ENCODE measurements at places on chromosomes 2 and 18.
A peak's percentile ranks its signal among the peaks of the same experiment; 100 is the strongest.

DNA sequence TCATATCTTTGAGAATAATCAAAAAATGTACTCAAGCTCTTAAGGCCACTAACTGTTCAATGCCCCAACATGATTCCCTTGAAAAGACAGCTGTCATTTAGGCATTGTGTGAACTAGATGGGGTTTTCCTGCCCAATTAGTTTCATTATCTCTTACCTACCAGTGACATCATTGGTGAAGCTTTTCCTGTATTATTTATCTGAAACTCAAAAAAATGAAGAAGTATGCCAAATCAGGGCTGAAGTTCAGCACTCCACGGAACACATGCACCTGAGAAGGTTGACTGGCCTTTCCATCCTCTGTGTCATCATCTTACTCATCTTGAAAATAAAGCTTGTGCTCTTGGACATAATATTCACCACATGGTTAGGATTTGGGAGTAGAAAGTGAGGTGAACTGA, 126.4 kb downstream of the TXNL1 start:
- no peak for DNase-seq

DNA sequence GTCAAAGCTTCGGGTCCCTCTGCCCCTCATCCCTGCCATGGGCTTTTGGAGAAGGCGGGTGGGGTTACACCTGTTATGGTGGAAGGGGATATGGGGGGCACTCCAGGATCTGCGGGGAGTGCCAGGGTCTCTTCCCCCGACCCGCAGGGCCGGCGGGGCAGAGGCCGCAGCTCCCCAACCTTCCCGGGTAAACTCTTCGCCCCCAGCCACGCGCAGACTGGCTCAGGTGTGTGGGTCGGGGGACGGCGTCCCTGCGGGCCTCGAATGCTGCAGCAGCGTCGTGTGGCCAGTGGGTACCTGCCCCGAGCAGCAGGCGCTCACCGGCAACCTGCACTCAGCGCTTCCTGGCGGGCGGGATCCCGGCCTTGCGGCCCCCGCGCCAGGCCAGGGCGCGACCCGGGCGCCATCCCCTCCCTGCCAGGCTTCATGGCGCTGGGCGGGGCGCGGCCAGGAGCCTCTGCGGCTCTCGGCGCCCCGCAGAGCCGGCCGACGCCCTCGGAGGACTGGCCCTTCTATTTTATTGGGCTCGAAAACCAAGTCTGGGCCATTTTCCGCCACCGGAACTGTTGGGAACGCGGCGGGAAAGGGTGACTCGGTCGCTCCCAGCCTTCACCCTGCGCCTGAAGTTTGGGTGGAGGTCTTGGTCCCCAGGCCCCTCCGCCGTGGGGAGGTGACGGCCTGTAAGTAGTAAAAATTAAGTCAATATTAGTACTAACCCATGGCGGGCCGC, 4.5 kb downstream of the GBX2 start:
- no peak for DNase-seq

- peak; percentile 58 for DNase-seq
Observed at GRCh38 chr18:76686737-76687231, 135.6 kb upstream of the ZNF236 start.

GRCh38 chr2:121664086-121664485, 14.8 kb upstream of the CLASP1 start:
- no peak for DNase-seq

GRCh38 chr2:30194421-30194820, 36.9 kb upstream of the LBH start:
- no peak for DNase-seq

GRCh38 chr2:235976956-235977355, 191.2 kb downstream of the GBX2 start:
- no peak for DNase-seq

DNA sequence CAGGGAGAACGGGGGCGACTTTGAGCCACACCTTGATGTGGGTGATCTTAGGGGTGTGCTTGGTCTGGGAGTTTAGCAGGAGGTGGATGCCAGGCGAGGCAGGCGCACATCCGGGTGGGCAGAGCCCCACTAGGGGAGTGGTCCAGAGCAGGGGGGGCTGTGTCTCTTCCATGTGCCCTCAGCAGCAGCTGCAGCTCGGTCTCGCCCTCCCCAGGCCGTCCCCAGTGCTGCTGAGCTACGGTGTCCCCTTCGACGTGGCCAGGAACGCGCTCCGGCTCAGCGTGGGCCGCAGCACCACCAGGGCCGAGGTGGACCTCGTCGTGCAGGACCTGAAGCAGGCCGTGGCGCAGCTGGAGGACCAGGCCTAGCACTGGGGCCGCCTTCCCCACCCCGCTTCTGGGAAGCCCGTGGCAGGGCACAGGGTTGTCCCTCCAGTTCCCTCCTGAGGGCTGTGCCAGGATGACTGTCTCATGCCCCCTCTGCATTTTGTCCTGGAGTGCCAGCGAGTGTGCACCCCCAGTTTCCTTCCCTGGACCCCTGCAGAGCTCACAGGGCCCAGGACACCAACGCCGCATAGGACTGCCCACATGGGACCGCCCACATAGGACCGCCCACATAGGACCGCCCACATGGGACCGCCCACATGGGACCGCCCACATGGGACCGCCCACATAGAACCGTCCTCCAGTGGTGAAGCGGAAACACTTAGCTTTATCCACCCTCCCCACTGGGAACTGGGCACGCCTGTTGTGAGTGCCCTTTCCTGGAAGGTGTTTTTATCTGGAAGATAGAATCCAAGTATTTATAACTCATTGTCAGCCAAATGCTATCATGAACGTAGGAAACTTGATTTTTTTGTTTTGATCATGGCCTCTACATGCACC, 1.9 kb upstream of the ESPNL start:
- peak; percentile 67 for DNase-seq

- no peak for DNase-seq
Observed at GRCh38 chr2:190486037-190486623, 48.4 kb downstream of the NEMP2 start.

DNA sequence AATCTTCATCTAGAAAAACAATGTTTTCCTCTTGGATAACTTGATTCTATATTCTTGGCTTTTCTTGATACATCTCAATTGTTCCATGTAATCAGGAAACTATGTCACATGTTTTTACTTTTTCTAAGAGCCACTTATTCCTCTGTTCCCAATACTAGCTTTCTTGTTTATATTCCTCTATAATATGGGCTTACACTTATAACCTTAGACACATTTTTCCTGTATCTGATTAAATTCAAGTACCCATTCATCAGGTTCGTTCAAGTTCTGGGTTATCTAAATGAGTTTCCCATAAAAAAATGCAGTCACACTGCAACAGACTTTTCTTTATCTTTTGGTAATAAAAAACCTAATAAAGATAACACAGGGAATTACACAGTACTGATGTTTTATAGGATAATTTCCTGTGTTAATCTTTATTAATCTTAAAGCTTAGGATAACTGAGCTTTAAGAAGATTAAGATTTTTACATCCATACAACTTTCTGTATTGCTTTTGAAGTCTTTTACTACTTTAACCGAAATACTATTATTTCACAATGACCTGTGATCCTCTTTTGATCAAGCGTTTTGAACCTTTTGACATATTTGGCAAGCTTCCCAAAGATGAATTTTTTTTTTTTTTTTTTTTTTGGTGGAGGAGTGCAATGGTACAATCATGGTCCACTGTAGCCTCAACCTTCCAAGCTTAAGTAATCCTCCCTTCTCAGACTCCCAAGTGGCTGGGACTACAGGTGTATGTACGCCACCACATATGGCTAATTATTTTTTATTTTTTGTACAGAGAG, 44.3 kb upstream of the C2orf66 start:
- DNase-seq = no peak

- no peak for DNase-seq
Observed at GRCh38 chr2:192932376-192932775, 737.6 kb upstream of the TMEFF2 start.

DNA sequence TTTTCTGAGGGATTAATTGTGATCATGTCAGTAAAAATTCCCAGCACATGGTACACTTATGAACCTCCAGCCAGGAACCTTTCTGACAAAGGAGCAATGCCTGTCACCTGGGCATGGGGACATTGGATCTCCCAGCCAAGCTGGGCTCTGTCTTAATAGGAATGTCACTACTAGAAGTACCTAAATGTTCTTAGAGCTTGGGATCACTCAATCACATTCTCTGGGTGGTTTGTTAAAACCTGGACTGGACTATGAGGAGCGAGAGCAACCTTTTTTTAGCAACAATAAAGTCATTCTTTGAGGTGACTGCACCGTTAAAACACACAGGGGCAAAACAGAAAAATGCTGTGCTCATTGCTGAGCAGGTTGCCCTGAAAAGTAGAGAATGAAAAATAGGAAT, 6.4 kb upstream of the PPP1CB start:
- no peak for DNase-seq

DNA sequence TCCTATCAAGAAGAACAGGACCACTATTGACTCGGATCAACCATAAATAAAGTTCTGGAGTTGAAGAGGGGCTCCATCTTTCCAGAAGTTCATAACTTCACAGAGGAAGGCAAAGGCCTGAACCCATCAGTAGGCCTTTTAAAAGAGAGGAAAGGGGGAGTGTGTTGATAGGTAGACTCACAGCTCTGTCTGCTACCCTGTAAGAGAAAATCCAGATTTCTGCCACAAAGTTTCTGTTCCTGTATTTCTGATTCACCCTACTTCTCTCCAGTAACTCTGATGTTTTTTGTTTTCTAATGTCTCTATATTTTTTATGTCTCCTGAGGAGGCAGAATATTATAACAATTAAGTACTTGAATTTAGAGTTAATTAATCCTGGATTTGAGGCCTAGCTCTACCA, 564.0 kb downstream of the TNS1 start:
- DNase-seq = peak; percentile 6

GRCh38 chr2:7146151-7146550, 228.9 kb downstream of the RNF144A start:
- no peak for DNase-seq

DNA sequence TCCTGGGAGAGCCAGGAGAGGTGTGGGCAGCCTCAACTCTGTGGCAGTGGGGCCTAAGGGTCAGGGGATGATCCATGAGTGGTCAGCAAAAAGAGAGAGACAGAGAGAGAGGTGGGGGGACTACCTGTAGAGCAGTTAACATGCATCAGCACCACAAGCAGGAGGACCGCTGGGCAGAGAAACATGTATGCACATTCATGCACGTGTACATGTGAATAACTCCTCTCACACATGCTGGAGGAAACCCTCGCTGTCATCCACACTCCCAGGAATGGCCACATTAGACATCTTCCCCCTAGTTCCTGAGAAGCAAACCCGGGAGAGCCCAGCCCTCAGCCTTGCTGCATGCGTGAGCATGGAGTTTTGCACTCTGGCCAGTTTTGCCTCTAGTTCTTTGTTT, 166.1 kb downstream of the SMAD7 start:
- DNase-seq = no peak

DNA sequence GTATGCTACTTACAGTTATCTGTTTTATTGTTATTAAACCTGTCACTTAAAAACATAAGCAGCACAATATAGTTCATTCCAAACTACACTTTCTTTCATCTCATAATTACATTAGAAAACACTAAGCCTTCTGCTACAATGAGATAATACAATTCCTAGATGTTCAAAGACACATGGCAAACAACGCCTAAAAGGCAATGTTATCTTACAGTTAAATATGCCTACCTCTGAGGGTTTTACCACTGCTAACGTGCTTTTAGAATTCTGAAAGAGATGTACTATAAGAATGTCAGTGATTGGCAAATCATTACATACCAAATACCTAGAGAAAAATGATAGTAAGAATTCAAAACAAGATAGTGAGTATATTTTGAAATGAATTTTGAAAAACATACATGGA, 46.8 kb upstream of the SPOPL start:
- no peak for DNase-seq

GRCh38 chr2:233179848-233180366, 71.6 kb upstream of the ATG16L1 start:
- no peak for DNase-seq

DNA sequence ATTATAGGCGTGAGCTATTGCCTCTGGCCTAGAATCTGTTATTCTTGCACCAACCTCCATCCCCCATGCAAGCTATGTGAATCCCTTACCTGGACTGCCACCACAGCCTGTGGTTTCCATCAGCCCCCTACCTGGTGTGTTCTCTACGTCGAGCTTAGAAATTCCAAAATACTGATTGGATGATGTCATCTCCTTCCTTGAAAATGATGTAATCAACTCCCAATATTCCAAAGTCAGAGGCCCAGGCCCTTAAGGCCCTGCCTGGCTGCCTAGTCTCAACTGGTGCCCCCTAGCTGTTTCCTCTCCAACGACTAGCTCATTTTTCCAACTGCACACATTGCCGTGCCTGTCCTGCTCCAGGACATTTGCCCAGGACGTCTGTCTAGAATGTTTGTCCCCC, 41.3 kb upstream of the GBX2 start:
- no peak for DNase-seq

- no peak for DNase-seq
Observed at GRCh38 chr2:198044777-198045176, 240.4 kb downstream of the PLCL1 start.

DNA sequence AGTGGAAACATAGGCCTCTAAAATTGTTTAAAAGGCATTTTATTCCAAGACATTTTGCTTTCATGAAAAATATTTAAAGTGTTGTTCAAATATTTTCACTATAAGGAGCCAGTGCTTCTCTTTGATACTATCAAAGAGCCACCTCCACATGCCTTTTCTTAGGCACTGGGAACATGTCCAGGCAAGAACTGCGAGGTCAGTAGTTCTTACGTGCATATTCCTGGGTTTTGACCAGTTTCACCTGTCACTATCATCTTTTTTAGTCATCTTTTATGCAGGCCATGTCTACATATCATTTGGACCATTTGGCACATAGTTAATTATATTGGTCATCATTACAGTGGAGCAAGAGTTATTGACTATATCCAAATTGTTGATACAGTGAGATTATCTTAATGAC, 195.3 kb downstream of the CCDC85A start:
- DNase-seq = no peak

DNA sequence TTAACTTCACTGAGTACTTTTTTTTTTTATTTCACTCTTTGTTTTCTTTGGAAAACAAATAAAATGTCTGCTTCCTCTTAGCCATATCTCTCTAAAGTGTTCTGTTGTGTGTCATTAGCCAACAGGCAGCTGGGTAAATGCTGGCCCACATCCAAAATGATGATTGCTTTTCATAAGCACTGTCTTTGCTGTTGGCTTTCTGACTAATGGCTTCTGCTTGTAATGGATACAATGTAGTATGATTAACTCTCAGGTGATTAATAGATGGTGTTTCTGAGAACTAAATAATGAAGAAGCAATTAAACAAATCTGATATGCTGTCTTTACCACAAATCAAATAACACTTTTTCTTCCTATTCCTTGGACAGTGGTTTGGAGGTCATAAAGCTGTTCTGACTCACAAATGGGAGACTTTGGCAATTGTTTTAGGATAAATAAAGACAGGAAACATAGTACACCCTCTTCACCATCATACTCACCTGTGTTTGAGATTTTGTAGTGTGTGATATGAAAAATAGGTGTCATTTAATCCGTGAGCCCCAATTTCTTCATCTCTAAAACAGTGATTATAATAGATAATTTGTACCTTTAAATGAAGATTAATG, 888.4 kb downstream of the TSN start:
- no peak for DNase-seq

GRCh38 chr2:120371969-120372625, 26.2 kb downstream of the INHBB start:
- DNase-seq = no peak

- no peak for DNase-seq
Observed at GRCh38 chr2:207617011-207617671, 8.1 kb downstream of the METTL21A start.
